ENCODE measurements at places on chromosomes 13 and 19.

- peak; percentile 21 for DNase-seq
Observed at GRCh38 chr13:49421391-49421790, 22.5 kb downstream of the CAB39L start.

DNA sequence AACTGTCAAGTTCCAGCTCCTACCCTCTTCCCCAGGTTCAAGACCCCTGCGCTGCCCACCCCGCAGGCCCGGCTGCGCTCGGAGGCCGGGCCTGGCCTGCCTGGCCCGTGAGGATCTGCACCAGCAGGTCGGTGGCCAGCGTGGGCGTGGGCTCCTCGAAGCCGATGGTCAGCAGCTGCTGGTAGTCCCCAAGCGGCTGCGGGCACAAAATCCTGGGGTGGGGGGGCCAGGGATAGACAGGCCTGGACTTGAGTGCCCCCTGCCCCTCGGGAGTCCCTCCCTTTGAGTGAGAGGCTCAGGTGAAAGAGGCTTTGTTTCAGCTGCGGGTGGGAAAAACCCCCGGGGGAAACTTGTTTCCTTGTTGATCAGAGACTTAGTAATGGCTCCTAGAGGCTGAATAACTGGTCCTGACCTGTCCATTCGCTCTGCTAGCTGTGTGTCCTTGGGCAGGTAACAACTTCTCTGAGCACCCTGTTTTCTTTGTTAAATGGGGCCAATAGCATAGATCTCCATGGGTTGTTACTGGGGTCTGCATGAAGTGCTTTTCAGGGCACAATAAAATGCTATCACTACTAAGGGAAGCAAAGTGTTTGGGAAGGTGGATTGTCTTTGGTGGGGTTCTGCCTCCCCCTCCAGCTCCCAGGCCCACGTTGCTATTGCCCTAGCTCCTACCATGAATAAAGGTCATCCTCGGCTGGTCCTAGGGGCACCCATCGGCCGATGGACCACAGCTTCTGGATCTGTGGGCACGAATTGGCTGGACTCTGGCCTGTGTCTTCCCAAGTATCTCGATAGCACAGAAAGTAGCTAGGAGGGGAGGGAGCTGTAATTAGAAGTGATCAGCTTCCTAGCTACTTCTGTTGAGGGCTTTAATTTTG lies 3.5 kb downstream of the C19orf67 start:
- no peak for DNase-seq

- no peak for DNase-seq
Observed at GRCh38 chr19:51101171-51101865, 6.9 kb downstream of the CTU1 start.

DNA sequence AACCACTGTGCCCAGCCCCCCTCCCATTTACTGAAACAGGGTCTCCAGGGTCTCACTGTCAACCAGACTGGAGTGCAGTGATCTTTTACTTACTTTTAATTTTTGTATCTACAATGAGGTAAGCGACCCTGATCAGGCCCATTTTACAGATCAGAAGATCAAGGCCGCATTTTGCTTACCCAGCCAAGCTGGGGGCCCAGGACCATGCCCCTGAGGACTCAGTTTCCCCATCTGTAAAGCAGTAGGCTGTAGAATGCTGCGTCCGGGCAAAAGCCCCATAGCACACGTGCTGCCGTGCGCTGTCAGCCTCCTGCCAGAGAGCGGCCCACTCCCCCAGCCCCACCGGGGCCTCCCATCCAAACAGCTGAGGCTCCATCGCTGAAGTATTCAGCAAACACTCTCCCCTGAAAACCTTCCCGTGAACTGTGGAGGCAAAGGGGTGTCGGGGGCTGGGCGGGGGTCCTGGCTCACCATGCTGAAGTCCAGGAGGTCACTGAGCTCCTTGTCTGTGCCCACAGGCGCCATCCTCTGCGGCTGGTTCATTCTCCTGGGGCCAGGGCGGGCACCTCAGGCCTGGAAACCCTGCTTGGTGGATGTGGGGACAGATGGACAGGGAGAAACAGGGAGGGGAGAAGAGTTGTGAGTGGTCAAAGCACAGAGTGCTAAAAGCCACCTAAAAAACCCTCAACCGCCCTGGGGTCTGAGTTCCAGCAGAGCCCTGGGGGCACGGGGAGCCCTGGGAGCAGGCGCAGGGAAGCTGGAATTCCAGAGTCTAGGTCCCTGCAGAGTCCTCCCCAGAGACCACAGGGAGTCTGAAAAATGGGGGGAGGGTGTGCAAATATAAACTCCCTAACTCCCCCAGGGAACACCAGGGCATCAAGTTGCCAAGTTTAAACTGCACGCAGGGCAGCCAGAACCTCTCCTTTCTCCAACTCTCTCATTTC lies 2.4 kb downstream of the TCF3 start:
- DNase-seq, result no peak

DNA sequence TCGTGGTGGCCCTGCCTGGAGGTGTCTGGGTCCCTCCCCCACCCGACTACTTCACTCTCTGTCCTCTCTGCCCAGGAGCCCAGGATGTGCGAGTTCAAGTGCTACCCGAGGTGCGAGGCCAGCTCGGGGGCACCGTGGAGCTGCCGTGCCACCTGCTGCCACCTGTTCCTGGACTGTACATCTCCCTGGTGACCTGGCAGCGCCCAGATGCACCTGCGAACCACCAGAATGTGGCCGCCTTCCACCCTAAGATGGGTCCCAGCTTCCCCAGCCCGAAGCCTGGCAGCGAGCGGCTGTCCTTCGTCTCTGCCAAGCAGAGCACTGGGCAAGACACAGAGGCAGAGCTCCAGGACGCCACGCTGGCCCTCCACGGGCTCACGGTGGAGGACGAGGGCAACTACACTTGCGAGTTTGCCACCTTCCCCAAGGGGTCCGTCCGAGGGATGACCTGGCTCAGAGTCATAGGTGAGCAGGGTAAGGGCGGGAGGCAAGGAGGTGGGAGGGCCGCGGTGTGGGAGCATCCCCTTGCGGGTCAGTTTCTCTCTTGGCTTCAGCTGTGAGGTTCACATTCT lies 19.2 kb downstream of the NECTIN2 start:
- DNase-seq, result no peak

DNA sequence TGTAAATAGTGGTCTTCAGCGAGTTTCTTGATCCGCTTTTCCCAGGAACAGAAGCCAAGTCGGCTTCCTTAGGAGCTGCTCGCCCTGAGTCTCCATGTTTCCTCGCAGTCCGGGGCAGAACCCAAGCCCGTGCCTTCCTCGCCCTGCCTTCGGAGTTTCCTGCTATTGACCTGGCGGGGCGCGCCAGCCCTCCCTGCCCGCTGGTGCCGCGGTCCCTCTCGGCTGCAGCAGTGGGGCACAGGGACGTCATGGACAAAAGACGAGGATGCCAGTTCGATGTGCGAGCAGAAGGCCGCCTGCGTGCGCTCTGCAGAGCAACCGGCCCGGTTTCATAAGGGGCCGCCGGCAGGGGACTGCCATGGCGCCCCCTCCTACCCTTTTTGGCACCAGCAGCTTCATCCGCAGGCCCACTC lies 156.6 kb downstream of the TM9SF2 start:
- DNase-seq, result peak; percentile 77
